CD8-positive, alpha-beta memory T cell (primary cell): ENCODE measurements at places on chromosomes 7 and 10. TPM values are rescaled to one million over a fixed set of nuclear protein-coding genes. Genes with fewer than 3 reads are reported as not detected.

The PHKG1 gene
- polyA plus RNA-seq: 0.95 TPM

The SHTN1 gene
- polyA plus RNA-seq: not detected

DNA sequence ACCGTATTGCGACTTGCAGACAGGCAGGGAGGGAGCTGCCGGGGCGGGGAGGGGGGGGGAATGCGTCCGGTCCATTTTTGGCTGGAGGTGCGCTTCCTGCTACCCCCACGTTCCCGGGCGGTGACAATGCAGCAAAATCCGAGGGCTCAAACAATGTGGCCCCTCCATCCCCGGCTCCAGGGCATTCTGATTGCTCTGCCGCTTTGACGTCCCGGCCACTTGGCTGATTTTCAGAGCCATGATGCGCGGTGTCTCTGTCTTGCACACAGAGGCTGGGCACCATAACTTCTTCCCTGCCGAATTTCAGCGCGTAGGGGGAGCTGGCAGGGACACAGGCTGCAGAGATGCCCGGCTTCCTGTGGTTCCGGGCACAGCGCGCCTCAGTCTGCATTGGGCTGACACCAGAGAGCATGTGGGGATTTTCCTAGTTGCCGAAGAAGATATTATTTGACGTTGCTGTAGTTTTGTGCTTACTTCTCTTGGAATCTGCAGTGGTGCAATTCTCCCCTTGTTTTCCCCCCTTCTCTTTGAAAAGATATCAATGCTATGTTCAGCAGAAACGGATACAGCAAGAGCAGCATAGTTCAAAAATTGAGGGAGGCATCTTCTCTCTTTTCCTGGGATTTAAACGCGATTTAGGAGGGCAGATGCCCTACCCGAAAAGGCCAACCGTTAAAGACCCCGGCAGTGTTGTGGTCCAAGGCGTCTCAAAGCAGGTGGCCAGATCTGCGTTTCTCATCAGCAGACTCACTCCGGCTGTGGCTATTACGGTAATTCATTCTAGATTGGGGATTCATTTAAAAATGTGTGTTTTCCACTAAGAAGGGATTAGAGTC lies 1.4 kb downstream of the HECW1 start:
- H3K27me3 ChIP-seq: peaks cover 26% of the 10 kb centered on the region
- H3K4me3 ChIP-seq: no peak overlapping the region
- H3K36me3 ChIP-seq: no peaks in the 10 kb centered on the region
- no peak overlapping the region for H3K27ac ChIP-seq
- no peak for DNase-seq
- H3K4me1 ChIP-seq: no peaks in the 10 kb centered on the region

- H3K27me3 ChIP-seq: no peaks in the 10 kb centered on the region
- H3K36me3 ChIP-seq: no peaks in the 10 kb centered on the region
- H3K4me1 ChIP-seq: no peaks in the 10 kb centered on the region
- no peak overlapping the region for H3K4me3 ChIP-seq
Measured at GRCh38 chr7:13321316-13321715, 633.9 kb downstream of the ARL4A start.

- no peak overlapping the region for H3K27ac ChIP-seq
- no peak for DNase-seq
- no peak overlapping the region for H3K4me3 ChIP-seq
- H3K27me3 ChIP-seq: no peaks in the 10 kb centered on the region
- H3K4me1 ChIP-seq: peaks cover 8% of the 10 kb centered on the region
- H3K36me3 ChIP-seq: no peaks in the 10 kb centered on the region
Measured at GRCh38 chr10:132689721-132690360, 96.1 kb downstream of the NKX6-2 start.

DNA sequence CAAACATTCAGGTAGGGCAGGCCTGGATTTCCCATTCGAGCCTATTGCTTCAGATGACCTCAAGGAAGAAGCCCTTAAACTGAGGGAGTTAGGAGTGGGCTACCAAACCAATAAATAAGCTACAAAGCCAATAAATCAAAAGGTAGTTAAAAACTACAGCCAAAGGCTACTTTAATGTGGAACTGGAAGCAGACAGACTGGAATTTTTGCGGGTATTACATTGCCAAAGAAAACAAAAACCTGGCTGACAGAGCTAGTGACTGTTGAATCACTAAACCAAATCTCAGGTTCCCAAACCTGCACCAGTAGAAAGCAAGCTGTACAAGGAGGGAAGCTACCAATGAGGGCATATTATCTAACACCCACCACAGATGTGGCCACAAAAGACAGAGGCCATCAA lies 315.6 kb downstream of the GRM8 start:
- DNase-seq: no peak
- H3K4me1 ChIP-seq: no peaks in the 10 kb centered on the region
- no peaks in the 10 kb centered on the region for H3K36me3 ChIP-seq
